ENCODE measurements at places on chromosomes 5 and 9. TPM values are rescaled to one million over a fixed set of nuclear protein-coding genes. Genes with fewer than 3 reads are reported as not detected.
A peak's percentile ranks its signal among the peaks of the same experiment; 100 is the strongest.

Gene AQP7
- polyA plus RNA-seq, result 3.1 TPM

GRCh38 chr5:58622936-58623871 is 40.3 kb downstream of the RAB3C start:
- peak; percentile 9 for DNase-seq

Gene FOXD1
- polyA plus RNA-seq, result 7.2 TPM

Gene CDX1
- not detected for polyA plus RNA-seq

DNA sequence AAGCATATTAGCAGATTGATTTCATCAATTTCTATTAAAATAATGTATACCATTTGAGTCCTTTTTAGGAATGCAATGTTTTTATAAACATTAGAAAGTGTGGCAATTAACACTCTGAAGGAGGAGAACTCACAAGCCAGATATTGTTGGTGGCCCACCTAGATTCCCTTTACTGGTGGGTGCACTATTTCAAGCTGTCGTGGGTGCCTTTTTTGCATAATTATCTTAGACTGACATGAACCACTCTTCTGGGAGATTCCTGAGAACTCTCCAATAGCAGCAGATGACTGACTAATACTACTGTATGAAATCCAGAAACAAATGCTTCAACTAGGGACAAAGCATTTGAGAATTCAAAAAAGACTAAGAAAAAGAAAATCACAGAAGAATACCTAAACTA is 526.0 kb downstream of the CDH18 start:
- no peak for DNase-seq

DNA sequence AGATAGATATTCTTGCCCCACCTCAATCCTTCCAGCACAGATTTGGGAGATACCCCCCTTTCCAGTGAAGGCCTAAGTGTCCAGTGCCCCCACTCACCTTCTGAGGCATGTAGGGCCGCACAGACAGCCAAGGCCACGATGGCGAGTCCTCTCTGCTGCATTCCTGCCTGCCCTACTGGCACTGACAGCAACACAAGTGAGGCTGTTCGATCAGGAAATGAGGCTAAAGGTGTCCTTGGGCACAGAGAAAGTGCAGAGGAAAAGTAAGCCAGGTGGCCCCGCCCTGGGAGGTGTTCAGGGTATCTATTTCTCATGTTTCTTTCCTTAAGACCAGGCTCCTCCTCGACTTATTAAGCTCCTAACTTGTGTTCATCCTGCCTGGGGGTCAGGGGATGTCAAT is at the start of gene CCL28:
Gene CCL28, minus strand, starts transcription at position 236 of the 400 bp plus-strand sequence. Its CDS starts 75 bp downstream, at position 161.
- no peak for DNase-seq

DNA sequence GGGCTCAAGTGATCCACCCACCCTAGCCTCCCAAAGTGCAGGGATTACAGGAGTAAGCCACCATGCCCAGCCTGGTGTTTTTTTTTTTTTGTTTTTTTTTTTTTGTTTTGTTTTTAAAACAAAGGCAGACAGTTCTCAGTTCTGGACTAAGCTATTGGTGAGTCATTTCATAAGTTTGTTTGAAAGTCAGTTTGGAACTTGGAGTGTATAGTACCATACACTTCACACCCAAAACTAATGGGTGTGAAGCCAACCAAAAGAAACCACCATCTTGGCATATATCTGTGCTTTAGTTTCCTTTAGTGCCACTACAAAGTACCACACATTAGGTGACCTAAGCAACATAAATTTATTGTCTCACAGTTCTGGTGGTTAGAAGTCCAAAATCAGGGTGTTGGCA is 13.4 kb downstream of the MAST4 start:
- DNase-seq, result no peak

- DNase-seq, result peak; percentile 52
Observed at GRCh38 chr5:163503106-163504078, 2.0 kb upstream of the MAT2B start.

- DNase-seq, result no peak
Observed at GRCh38 chr5:179301796-179302195, 43.5 kb downstream of the ADAMTS2 start.

DNA sequence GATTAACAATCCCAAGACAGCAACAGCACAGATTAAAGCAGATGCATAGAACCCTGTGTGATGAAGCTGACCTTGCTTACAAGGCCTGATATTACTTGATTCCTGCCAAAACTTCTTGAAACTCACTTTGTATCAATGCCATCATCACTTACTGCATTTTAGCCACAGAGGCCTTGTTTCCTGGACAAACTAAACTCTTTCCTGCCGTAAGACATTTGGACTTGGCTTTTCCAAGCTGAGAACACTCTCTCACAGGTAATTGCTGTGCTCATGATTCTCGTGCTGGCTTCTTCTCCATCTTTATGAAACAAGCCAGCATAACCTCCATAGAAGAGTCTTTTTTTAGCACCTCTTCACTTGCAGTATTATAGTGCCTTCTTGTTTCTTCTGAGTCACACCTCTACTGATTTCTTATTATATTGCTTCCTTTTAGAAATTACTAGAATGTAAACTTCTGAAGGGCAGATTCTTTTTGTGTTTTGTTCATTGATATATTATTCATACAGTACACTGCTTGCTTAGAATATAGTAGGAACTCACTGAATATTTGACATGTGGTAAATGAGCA is 456.5 kb upstream of the ZNF608 start:
- DNase-seq, result no peak

Gene SMAD5
- polyA plus RNA-seq, result 45.4 TPM

Gene IL17B
- polyA plus RNA-seq, result 1.6 TPM

- no peak for DNase-seq
Observed at GRCh38 chr5:124628721-124629596, 117.5 kb downstream of the ZNF608 start.

Gene MARCHF6
- 205 TPM for polyA plus RNA-seq

Gene DRD1
- 2.3 TPM for polyA plus RNA-seq

DNA sequence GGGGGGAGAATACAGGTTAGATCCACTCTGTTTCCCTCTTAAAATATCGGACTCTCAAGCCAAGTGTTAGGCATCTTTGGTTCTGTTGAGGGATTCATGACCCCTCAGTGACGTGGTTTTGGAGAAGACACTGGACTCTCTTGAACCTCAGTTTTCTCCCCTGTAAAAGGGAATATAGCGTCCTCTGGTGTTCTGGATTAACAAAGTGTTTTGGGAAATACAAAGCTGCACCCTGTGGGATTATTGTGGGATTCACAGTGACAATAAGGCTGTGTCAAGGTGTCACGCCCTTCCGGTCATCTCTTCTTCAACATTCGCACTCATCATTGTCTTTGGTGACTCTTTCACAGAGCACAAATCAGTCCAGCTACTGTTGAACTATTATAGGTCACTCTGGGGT is 139.0 kb downstream of the IRX1 start:
- DNase-seq, result no peak

Gene CCDC107
- polyA plus RNA-seq, result 34.6 TPM

DNA sequence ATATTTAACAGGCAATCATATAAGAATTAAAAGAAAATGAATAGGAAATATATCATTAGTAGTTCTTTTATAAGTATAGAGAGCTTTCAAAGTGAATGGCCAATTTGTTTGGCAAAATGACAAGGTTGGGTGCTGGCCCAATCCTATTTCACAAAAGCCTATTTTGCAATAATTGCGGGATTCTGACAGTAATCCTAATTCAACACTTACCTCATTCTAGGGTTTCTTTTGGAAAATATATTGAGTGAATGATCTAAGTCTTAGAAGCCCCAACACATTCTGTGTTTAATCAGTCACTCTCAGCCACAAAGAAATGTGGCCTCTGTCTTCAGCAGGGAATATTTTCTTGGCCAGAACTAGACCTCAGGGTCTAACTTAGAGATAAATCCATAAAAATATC is 835.9 kb upstream of the ZNF608 start:
- DNase-seq, result no peak

GRCh38 chr9:87707805-87708506 is 18.0 kb upstream of the CTSL start:
- DNase-seq, result no peak

Gene SNX18
- 18.2 TPM for polyA plus RNA-seq

DNA sequence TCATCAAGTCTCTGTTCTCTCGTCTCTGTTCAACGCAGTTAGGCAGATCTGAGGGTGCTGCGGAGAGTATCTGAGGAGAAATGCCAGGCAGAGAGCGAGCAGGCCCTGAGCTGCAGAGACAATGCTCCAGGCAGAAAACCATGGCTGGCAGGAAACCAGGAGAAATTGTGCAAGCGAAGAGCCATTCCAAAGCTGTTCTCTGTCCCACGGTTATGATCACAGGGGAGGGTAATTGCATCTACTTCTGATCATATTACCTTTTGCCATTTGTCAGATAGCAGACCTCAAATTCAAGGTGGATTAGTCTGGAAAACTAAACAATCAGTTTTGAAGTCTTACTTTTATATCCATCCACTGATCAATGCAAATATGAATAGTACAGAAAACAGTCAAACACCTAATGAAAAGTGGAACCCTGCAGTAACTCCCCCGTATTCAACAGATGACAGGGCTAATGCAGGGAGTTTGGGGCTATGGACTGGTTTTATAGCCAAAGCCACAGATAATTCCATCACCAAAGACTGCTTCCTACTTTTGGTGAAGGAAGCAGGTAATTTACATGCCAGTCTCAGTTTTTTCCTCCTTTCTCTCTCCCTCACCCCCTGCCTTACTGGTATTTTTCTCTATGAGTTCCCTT is 228.0 kb downstream of the DCP2 start:
- no peak for DNase-seq

DNA sequence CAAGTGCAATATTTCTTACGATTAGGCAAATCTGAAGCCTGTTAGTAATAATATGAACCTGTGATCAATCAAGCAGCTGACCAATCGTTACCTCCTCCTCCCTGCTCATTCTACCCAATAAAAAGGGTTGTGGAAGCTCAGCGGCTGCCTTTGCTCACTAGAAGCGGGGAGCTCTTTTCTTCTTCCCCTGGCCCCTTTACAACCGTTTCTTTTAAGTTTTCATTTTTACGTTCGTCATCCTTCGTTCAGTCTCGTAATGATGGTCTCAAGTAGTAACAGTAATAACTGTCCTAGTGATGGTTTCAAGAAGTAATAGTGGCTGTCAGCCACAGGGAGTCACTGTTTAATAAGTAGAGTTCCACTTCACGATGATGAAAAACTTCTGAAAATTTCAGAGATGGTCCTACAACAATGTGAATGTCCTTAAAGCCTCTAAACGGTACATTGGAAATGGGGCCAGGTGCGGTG is 6.2 kb downstream of the UGT3A2 start:
- DNase-seq, result no peak

Gene SV2C
- 39.4 TPM for polyA plus RNA-seq

- no peak for DNase-seq
Observed at GRCh38 chr9:93589688-93590087, 13.3 kb downstream of the PHF2 start.

- no peak for DNase-seq
Observed at GRCh38 chr5:173217626-173218397, 17.2 kb downstream of the NKX2-5 start.

Gene F2R
- polyA plus RNA-seq, result 25.6 TPM

Gene FOXD4L3
- polyA plus RNA-seq, result 0.81 TPM

Gene IL9
- polyA plus RNA-seq, result 1.0 TPM

GRCh38 chr5:109230369-109230768 is 179.4 kb downstream of the PJA2 start:
- DNase-seq, result no peak

GRCh38 chr5:170226661-170227060 is 6.1 kb upstream of the C5orf58 start:
- DNase-seq, result peak; percentile 84

Gene DBH
- 2.2 TPM for polyA plus RNA-seq

- no peak for DNase-seq
Observed at GRCh38 chr5:1882337-1883119, at the start of gene IRX4. TSS of gene IRX4 (minus strand) at chr5:1882925. CDS start at chr5:1882647, 278 bp downstream.

DNA sequence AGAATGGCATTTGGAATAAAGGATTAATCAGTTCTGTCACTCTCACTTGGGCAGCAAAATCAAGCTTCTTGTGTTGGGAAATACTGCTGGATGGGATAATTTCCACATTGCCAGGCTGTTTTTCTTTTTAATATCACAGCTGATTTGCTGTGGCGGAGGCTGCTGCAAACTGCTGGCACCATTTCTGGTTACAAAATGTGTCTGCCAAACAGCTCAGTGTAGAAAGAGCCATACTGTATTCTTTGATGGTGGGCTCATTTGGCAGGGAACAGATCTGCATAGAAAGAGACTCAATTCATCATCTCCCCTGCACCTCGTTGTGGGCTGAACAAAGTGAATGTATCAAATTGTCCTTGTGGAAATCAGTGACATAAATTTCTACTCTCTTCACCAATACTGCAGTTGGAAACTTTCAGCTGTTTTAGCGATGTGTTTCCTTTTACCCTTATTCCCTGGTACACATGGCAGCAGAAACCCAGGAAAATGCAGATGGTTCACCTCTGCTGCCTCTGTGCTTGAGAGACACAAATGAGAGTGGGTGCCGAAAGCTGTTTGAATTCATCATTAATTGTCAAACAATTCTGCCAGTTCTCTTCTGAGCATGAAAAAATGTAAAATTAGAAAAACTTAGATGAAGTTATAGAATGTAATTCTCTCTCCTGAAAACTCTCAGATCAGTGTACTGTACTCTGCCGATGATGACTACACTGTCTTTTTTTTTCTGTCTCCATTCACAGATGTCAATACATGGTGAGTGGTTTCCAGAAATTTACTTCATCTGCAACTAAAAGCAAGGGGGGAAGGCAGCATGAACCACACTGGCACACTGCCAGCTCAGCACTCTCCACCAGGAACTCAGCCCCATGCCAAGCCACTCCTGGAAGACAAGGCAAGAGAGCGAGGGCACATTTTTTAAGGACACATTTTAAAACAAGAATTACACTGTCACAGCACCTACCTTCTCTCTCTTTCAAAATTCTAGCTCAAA is 75.0 kb downstream of the HMHB1 start:
- peak; percentile 65 for DNase-seq

DNA sequence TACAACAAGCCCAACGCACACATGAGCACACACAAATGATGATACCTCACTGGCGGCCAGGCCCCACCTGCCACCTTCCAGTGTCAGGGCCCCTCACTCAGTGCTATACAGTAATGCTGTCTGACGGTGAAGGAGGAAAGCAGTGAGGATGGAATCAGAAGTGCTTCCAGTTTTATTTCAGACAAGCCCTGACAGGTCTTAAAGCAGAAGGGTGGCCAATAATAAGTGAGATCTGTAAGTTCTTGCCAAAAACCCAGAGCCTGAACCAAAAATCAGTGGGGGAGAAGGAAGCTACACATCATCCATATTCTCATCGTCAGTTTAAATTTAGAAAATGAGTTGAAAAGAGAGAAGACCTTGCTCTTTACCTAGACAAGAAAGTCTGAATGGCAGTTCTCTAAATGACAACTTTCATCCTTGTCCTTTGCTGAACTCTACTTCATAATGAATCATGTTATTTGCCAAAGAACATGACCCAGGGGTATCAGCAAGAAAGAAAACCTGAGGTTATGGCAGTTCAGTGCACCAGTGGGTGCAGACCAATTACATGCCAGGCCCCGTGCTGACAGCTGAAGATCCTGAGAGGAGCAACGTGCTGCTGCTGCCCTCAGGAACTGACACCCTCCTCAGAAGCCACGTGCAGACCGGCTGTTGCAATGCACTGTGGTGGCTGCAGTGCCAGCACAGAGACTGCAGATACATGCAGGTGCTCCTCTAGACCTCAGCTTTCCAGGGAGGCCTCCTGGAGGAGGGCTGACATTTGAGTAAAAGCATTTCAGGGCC is 118.7 kb downstream of the DROSHA start:
- no peak for DNase-seq

GRCh38 chr9:136928591-136928990 is 15.9 kb downstream of the FBXW5 start:
- DNase-seq, result no peak
